ENCODE measurements at places on chromosomes 6 and 20.

DNA sequence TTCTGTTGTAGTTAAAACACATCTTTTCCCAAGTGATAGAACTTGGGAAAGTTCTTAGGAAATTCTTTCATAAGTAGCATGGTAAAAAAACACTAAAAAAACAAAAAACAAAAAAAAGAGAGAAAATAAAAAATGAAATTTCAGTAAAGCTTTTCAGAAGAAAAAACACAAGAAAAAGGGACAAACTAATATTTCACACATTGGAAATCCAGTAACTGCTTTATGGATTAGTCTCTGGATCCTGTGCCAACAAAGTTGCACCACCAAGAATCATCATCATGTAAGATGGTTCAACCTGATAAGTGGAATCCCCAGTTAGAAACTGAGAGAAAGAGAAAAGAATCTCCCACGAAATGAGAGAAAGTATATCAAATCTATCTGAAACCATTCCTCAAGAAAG lies 144.2 kb downstream of the GMDS start:
- DNase-seq: no peak

- DNase-seq: peak; percentile 66
Measured at GRCh38 chr20:14775778-14776177, 438.4 kb upstream of the FLRT3 start.

GRCh38 chr6:156163311-156163710 lies 613.9 kb upstream of the ARID1B start:
- DNase-seq: no peak

- no peak for DNase-seq
Measured at GRCh38 chr6:82976179-82976578, 89.5 kb downstream of the UBE3D start.

DNA sequence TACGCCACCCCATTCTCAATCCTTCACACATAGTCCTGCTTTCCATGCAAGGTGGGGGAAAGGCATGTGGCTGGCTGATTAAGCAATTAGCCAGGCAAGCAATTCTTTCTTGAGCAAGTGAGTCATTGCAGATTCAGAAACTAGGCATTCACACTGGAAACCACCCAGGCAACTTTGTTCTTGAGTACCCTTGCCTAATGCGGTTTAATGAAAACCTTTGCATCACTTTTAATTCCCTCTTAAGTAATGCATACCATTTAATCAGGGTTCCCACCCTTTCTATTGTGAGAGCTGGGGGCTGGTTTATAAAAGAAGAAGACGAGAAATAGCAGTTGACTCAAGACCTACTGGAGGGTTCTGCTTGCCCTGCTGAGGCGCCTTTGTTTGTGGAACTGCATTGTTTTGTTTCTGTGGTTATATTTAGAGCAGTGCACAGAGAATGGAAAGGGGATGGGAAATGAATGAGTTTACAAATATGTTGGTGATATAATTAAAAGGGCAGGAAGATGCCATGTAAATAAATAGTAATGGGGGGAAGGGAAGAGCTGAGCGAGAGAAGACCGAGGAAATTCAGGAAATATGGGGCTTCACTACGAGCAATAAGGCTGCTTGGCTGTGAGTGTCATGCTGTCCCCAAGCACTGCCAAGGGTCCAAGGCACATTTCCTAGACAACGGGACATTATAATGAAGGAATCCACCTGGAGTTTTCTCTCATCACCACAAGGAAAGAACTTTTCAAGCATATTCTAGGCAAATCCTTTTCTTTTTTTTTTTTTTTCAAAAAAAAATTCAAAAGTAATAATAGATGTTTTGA lies 48.8 kb upstream of the TSHZ2 start:
- DNase-seq: peak; percentile 57

GRCh38 chr6:20669571-20670314 lies 135.5 kb downstream of the CDKAL1 start:
- DNase-seq: peak; percentile 6

DNA sequence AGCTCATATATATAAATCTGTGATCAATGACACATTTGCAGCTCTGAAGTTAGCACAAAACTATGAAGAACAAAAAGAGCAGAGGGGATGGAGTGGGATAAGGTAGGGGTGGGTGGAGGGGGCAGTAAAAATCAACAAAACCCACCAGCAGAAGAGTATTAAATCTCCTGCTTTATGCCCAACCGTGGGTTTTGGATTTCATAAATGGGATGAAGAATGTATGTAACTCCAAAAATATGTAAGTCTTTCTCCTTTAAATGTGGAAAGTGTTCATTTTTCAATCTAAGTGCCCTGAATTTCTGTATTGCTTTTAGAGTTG lies 480.3 kb upstream of the MARCKS start:
- DNase-seq: no peak

DNA sequence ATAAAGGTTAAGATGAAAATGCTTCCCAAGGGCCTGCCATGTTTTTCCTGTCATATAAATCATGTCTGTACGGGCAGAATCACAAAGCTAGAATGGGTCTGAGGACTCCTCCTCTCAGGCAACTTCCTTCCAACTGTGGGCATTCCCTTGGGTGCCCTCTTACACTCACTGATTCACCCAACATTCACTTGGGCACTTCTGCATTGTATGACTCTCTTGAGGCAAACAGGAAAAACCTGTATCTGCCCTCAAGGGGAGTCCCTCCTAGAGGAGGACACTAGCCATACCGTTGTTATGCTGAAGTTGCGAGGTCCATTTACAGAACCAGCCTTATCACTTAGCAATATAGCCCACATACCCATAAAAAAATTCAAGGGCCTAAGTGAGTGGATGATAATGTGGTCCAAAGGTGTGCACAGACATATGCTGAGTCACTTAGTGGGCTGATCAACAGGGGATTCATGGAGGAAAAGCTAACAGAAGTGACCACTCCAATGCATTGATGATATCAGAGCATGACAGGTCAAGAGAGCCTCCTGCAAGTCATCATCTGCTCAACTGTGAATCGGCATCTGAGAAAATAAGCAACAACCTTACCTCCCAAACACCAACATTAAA lies 131.1 kb downstream of the ATXN1 start:
- no peak for DNase-seq

DNA sequence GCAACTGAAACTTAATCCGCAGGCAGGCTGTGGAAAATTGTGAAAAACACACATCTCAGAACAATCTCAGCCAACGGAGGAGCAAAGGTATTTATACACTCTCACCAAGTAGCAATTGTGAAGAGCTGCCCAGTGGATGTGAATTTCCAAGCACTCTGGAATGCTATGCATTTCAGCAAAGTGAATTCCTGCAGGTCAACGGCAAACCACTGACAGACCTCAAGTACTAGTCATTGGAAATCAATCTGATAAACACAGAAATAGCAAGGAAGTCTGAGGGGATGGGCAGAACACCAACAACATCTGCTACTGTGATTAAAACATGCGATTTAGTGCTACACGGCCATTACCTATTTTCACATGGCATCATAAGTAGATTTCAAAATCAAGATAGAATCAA lies 429.1 kb downstream of the HTR1B start:
- peak; percentile 92 for DNase-seq

DNA sequence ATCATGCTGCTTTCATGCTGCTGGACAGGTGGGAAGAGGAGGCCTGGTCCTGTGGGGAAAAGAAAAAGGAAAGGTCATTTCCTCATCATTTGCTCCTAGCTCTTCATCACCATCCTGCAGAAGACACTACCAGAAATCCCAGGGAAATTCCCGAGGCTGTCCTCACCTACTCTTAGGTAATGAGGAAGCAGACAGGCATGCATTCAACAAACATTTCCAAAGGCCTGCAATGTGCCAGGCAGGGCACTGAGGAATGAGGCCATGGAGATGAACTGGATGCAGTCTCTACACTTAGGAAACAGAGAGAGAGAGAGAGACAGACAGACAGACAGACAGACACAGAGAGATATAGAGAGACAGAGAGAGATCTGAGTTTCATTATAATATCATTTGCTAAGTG lies 83.0 kb upstream of the MRPS10 start:
- DNase-seq: no peak

All from HT1080 (cell line).